CD4-positive, alpha-beta T cell treated with Interferon alpha-2 for 1 hour (primary cell): ENCODE measurements at places on chromosomes 2 and 18.

GRCh38 chr18:48263914-48264902 is 145.0 kb downstream of the ZBTB7C start:
- DNase-seq = no peak

DNA sequence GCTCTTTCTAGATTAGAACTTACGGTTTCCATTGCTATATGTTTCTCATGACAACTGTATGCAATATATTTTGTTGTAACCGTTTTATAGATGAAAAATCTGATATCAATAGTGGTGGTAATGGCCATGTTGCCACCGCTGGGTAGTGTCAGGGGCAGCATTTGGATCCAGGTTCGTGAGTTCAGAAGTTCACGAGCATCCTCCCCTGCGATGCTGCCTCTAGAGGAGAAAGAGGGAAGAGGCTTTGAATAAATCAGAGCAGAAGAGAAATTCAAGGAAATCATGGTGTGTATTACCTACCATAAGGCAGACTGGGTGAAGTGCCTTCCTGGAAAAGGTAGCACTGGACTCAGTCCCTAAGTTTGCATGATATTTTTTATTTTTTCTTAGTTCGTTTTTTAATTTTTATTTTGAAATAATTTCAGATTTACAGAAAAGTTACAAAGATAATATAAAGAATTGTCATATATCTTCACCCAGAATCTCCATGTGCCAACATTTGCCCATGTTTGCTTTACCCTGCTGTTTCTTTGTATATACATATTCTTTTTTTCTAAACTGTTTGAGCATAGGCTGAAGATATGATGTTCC is 3.3 kb upstream of the ZBTB7C start:
- peak; percentile 39 for DNase-seq

- no peak for DNase-seq
These were observed 790.6 kb downstream of the NRXN1 start for GRCh38 chr2:50241282-50241681.

DNA sequence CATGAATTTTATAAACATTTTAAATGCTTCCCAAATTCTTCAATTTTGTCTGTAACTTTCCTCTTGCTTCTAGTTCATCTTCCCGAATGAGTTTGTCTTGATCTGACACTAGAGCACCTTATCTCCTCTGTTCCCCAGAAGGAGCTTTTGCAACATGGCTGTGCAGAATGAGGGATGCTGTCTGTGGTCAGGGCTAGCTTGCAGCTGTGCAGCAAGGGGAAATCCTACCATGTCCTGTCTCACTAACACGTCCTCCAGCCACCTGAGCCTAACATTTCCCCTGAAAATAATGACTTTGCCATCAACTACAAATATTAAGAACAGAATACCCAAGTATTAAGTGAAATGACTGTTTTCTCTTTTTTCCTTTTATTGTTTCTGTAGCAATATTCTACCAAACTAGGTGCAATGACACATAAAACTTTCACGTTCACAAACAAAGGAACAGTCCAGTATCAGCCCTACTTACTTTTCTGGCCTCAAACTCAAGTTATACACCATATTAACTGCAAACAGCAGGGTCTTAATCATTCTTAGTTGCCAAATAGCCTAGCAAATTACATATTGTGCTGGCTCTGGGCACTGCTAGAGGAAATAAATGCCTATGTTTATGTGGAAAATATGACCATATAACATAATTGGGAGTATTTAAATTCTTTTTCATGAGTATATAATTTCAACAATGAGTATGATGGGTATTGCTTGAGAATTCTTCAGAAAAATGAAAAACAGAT is 423.3 kb downstream of the CMPK2 start:
- no peak for DNase-seq

- no peak for DNase-seq
These were observed 859.5 kb upstream of the SOX11 start for GRCh38 chr2:4832642-4833041.

GRCh38 chr2:227103583-227103982 is 60.4 kb downstream of the COL4A4 start:
- no peak for DNase-seq

- DNase-seq = no peak
These were observed 1731.6 kb upstream of the CELF4 start for GRCh38 chr18:39297225-39297624.

- no peak for DNase-seq
These were observed 78.9 kb downstream of the KCNF1 start for GRCh38 chr2:10990561-10991111.

- no peak for DNase-seq
These were observed 21.9 kb downstream of the PPM1B start for GRCh38 chr2:44190526-44190925.

GRCh38 chr2:189492451-189492850 is 51.2 kb downstream of the WDR75 start:
- no peak for DNase-seq

DNA sequence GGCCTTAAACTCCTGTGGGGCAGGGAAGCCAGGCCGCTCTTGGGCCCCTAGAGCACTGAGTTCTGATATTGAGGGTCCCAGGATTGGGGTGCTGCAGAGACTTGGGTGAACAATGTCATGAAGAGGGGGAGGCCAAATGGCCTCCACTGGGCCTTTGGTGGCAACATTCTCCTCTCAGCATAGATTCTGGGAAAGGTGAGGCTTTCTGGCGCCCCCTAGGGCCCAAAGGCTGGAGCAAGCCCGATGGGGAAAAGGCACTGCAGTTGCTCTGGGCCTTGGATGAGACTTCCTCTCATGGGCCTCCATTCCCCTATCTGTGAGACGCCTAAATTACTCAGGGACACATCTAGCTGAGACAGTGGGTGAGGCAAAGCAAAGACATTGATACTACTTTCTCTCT is 84.8 kb downstream of the ACAA2 start:
- DNase-seq = no peak

DNA sequence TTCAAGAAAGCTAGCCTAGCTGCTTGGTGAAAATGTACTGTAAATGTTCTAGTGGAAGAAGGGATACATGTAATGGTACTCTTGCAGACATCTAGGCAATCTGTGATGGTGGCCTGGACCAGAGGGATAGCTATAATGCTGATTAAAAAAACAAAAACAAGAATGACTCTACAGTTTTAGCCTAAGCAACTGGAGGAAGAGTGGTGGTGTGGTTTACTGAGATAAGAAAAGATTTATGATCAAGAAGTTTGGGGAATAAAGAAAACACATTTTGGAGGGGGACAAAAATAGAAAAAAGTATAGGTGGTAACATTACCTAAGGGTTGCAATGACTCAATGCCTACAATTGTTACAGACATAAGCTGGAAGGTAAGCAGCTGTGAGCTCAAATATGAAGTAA is 1080.7 kb upstream of the CELF4 start:
- no peak for DNase-seq

- no peak for DNase-seq
These were observed 37.4 kb downstream of the EPAS1 start for GRCh38 chr2:46334389-46335271.

GRCh38 chr2:109128048-109128615 is 873 bp upstream of the SH3RF3 start:
- DNase-seq = peak; percentile 59
